ENCODE measurements at places on chromosomes 1 and 21.

DNA sequence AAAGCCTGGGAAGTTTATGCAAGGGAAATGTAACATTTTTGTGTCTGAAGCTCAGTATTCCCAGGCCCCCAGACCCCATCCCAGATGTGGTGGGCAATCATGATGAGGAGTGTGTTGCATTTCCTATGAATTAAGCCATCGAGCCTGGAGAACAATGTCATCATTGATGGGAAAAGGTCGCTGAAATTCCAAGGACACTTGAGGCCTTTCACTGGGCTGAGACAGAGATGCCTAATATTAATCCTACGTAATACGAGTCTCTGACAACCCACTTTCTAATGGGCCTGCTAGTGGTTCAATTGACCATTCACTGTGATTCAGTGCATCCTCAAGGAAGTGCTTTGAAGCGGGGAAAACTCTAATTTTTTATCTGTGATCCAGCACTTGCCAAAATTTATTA lies 291.6 kb downstream of the PLPP3 start:
- no peak for DNase-seq

DNA sequence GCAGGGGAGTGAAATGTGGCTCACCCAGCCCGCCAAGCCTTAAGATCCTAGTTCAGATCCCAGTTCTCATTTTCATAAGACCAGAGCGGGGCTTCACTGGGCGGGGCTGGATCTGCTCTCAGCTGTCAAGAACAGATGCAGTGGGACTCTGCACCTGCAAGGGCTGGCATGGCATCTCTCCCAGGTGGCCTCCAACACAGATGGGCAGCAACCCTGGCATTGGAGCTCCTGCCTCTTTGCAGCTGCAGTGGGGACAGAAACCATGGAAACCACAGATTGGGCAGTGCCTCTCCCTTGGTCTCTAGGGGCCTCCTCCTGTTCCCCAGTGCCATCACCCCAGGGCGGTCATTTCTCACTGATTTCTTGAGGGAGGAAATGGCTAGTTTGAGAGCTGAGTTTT lies 267.7 kb downstream of the PRDM2 start:
- DNase-seq = no peak

DNA sequence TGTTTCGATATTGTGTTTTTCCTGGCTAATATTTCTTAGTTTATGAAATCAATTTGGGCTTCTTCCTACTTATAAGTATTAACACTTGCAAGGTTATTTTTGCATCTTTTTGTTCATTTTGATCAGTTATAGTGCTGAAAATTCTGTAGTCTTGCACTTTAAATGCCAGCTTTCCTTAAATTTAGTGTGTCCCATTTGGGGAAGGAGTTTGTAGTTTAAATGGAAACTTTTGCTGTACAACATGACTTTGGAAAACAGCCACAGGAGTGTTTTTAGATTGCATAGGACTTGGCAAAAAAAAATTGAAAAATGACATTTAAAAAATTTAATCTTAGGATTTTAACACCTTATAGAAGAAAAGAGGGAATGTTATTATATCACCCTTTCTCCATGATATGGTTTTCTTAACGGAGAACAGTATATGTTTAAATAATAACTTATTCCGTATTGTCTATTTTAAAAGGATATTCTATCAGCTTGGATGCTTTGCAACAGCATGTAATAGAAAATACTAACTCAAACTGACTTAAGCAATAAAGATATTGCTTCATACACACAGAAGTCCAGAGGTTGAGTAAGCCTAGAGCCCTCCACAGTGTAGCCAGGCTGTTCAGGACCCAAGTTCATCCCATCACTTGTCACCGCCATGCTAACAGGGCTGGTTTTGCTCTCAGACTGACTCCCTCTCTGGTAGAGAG lies 53.8 kb downstream of the LYPLAL1 start:
- DNase-seq = no peak

DNA sequence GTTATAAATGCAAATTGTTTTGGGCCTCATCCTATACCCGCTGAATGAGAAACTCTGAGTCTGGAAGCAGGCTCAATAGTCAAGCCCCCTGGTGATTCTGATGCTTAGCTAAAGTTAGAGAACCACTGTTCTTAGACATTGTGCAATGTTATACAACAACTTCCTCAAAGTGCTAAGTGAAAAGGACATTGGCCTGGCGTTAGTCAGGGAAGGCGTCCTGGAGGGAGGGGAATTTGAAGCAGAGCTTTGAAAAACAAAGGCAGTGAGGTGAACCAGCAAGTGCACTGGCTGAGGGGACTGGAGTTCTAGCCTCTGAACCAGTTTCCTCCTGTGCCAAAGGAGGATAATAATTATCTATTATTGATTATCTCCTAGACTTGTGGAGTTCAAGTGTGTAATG lies 5.1 kb downstream of the CD1D start:
- peak; percentile 30 for DNase-seq

- no peak for DNase-seq
These were observed 19.1 kb downstream of the ZCCHC17 start for GRCh38 chr1:31315902-31316301.

DNA sequence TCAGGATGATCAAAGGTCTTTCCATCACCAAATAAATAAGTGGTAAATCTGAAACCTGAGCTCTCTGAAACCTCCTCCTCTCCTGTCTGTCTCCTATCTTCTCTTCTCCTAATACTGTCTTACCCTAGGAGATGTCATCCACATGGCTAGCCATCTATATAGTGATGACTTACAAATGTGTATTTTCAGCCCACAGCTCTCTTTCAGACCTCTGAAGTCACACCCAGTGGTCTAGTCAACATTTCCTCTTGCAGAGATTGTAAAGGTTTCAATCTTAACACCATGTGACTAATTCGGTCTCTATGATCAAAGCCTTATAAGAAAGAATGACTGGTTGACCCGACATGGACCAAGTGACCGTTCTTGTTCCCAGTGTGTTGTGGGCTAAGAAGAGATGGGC lies 63.1 kb upstream of the DPT start:
- DNase-seq = no peak

GRCh38 chr1:7069931-7070330 lies 284.7 kb downstream of the CAMTA1 start:
- DNase-seq = no peak

- DNase-seq = no peak
These were observed 975.7 kb upstream of the PRMT6 start for GRCh38 chr1:106080608-106081325.

DNA sequence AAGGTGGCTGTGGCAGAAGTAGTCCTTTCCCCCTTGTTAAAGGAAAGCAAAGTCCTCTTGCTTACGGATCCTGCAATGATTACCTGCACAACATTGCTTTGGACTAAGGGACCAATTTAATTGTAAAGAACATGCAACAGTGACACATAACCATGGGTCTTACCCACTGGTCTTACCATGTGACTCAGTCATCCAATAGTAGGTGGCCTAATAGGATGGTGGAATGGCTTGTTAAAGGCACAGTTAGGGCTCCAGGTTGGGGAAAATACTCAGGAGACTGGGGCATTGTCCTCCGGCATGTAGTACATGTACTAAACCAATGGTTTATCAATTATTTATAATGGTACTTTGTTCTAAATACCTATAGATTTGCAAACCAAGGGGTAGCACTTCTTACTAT lies 2.1 kb upstream of the YIPF1 start:
- DNase-seq = no peak

GRCh38 chr1:159600894-159601293 lies 13.3 kb downstream of the APCS start:
- no peak for DNase-seq

GRCh38 chr21:39107739-39108138 lies 75.5 kb downstream of the PSMG1 start:
- no peak for DNase-seq

- no peak for DNase-seq
These were observed 79.1 kb downstream of the TPR start for GRCh38 chr1:186295980-186296379.

- DNase-seq = no peak
These were observed at the start of gene FBLIM1 for GRCh38 chr1:15758343-15758931. FBLIM1 (plus strand) TSS chr1:15758795; CDS start chr1:15764984, 6,189 bp downstream.

- no peak for DNase-seq
These were observed 695 bp upstream of the ALG14 start for GRCh38 chr1:95073446-95073845.

- no peak for DNase-seq
These were observed 2.0 kb downstream of the SLAMF7 start for GRCh38 chr1:160741092-160741501.

- DNase-seq = no peak
These were observed 125.1 kb downstream of the BARHL2 start for GRCh38 chr1:90591970-90592356.

GRCh38 chr1:193031431-193031830 lies 27.7 kb downstream of the UCHL5 start:
- no peak for DNase-seq

DNA sequence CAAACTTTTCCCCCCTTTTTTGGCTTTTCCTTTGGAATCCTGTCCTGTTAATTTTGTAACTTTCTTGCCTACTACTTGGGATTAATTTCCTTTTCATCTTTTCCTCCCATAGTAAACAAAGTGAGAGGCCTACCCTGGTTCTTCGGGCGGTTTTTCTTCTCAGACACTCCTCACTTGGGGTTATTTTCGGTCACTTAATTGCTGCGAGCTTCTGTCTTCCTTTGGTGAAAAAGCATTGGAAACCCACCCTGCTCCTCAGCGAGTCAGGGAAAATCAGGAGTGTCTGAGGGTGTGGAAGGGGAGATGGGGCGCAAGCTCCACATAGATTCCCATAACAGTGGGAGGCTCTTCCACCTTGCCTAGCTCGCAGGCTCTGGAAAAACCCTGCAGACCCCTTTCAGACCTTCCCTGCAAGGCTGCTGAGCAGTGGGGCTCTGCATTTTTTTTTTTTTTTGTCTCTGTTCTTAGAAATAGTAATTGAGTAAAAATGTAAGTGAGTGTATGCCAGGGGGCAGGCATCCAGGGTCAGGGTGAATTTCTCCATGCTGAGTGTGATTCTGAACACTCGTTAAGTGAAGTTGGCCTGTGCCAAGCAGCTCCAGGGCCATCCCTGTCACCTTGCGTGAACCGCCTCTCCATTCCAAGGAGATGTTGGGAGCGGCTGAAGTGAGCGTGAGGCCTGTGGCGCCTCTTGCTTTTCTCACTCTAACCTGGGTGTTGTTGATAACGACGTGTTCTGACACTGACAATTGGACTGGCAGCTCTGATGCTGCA lies 20.3 kb downstream of the TGFB2 start:
- no peak for DNase-seq

DNA sequence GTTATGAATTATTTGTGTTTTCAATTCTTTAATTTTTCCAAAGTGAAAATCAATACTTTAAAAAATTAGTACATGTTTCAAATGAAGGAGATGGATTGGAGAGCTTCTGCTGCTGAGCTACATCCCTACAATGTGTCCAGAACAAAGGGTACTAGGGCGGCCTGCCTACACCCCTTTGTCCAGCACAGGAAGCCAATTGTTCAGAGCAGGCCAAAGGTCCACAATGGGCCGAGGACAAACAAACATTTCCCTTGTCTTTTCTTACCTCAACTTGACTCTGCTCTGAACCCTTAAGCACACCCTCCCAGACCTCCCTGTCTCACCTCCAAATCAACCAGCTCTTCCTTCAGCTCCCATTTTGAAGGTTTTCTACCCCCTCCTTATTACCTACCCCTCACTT lies 39.4 kb upstream of the CAMK1G start:
- DNase-seq = no peak

- DNase-seq = no peak
These were observed 1.5 kb upstream of the RPTN start for GRCh38 chr1:152160576-152160975.

DNA sequence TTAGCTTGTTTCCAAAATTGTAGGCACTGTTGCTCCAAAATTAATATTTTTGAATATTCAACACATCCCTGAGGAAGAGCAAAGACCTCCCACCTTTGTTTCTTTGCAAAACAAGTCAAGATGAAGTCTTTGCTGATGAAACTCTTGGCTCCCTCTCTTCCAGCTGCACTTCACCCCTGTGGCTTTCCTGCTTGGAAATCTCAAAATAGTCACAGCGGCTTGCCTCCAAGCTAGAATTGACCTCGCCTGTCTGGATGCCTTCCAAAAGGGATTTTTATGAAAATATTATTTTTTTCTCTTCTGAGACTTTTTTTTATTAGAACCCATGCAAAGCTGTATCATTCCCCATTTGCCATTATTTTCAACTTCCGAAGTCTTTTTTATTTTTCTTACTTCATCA lies 71.1 kb upstream of the MROH9 start:
- no peak for DNase-seq

DNA sequence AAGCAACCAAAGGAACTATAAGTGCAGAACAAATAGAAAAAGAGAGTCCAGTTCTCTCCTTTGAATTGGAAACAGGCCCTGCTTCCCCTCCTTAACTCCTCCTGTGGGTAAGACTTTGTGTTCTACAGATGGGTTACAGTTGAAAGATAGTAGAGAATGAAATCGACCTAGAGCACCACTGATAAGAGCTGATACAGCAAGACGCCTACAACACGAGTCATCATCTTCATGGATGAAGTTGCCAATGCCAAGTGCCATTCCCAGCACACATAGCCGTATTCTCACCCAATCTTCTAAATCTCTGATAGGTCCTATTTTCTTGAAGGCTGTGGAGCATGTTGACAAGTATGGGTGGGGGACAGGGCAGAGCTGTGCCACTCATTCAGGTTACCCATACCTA lies 99.8 kb upstream of the CAMK1G start:
- DNase-seq = no peak

DNA sequence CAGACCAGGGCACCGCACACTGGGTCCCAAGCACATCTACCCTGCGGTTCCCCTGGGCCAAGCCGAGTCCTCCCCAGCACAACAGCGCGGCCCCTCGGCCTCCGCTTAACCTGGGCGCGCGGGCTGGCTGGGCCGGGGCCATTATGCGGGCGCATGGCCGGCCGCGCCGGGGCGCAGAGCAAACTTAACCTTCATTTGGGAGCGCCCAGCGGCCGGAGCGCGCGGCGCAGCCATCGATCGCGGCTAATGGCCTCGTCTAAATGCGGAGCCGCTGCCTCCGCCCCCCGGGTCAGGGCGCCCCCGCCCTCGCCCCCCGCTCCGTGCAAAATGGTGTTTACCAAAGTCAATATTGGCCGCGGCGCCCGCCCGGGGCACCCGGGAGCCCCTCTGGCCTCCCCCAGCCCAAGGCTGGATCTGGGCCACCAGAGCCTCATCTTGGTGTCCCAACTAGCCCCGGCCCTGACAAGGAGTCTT lies 272.1 kb downstream of the TRABD2B start:
- DNase-seq = no peak

DNA sequence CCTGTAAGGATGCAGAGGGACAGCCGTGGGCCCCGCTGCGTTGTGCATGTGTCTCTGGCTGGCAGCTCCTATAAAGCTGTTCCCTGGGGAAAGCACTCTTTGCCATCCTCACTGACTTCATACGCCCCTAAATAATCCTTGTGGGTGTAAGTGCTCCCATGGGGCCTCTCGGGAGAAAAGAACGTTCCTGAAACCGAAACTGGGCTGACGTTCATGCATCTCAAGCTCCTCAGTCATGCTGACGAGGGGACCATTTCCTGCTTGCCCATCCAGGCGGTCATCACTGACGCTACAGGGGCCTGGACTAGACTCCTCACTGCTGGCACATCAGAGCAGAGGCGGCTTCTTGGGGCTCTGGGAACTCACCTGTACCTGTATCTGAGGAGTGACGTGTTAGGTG lies 73.1 kb upstream of the USP24 start:
- DNase-seq = no peak

- DNase-seq = no peak
These were observed 338.9 kb upstream of the PRMT6 start for GRCh38 chr1:106717591-106717990.

GRCh38 chr1:203702130-203702577 lies 62.8 kb upstream of the LAX1 start:
- DNase-seq = peak; percentile 88
